ENCODE measurements at places on chromosomes 1 and 21.

DNA sequence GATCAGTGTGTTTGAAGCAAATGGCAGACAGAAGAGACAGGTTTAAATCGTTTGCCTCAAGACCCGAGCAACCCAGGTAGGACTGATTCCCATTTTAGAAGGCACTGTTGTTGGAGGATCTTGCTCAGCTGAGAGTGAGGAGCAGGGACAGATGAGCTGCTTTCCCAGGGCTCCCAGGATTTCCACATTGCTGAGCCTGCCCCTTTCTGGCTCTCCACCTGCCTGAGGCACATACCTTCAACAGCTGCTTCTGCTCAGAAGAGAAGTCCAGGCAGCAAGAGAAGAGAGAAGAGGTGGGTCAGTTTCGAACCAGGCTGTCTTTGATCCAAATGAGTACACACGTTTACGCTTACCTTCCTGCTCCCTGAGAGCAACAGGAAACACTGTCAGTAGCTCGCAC lies 5.7 kb downstream of the TNNT2 start:
- DNase-seq = no peak

- no peak for DNase-seq
Measured at GRCh38 chr1:232726048-232726779, 79.0 kb upstream of the MAP10 start.

DNA sequence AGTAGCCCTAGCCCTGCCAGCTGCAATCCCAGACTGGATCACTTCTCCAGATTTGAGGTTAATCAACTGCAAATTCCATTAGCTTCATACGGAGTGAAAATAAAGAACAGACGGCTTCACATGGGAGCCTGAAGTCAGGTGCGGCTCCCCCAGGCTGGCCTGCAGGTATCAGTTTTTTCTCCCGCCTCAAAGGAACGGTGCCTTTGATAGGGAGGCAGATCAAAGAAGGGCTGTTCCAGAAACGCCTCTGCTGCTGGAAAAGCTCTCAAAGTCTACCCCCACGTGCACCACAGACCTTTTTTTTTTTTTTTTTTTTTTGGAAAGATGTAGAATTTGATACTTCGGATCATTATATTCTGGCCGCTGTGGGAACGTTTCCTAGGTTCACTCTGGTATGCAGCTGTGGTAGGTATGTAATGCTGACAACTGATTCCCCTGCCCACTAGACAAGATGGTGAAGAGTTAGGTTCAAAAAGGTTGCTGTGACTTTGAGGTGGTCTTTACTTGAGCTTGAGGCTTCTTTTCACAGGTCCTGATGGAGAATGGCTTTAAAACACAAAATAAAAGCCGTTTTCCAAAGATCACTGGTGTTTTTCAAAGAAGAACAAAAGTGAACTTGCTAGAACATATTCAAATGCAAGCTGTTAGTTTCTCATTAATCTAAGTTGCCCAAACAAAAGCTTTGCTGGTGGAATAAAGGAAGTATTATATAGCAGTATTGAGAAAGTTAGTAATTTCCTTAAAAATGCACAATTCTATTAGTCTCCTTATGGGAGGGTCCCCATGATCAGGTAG lies 189.0 kb upstream of the NFIA start:
- no peak for DNase-seq

DNA sequence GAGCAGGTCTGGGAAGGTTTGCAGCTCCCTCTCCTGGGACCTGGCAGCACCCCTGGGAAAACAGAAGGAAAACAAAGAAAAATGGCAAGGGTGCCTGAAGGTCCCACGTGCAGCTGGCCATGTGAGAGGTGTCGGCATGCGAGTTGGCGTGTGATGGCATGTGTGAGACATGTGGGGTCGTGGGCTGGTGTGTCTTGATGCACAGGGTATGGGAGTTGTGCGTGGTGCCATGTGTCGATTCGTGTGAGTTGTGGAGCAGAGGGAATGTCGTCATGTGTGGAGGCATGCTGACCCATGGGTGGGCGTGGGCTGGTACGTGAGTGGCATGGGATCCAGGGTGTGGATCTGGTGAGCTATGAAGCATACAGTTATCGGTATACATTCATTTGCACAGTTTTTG lies 1.3 kb downstream of the HPCA start:
- DNase-seq = no peak

- DNase-seq = no peak
Measured at GRCh38 chr1:27132147-27132546, 22.8 kb downstream of the SLC9A1 start.

GRCh38 chr1:98048244-98048643 lies 127.4 kb upstream of the DPYD start:
- peak; percentile 70 for DNase-seq

DNA sequence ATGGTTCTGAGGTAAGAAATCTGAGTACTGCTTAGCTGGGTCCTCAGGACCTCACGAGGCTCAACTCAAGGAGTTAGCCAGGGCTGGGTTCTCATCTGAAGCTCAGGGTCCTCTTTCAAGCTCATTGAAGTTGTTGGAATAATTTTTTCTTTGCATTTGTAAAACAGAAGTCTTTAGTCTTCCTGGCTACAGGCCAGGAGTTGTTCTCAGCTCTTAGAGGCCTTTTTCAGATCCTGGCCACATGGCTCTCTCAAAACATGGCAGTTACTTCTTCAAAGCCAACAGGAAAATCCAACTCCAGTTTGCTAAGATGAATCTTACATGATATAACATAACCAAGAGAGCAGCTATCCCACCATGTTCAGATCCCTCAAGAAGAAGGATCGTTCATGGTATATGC lies 92.3 kb upstream of the CHODL start:
- DNase-seq = no peak

DNA sequence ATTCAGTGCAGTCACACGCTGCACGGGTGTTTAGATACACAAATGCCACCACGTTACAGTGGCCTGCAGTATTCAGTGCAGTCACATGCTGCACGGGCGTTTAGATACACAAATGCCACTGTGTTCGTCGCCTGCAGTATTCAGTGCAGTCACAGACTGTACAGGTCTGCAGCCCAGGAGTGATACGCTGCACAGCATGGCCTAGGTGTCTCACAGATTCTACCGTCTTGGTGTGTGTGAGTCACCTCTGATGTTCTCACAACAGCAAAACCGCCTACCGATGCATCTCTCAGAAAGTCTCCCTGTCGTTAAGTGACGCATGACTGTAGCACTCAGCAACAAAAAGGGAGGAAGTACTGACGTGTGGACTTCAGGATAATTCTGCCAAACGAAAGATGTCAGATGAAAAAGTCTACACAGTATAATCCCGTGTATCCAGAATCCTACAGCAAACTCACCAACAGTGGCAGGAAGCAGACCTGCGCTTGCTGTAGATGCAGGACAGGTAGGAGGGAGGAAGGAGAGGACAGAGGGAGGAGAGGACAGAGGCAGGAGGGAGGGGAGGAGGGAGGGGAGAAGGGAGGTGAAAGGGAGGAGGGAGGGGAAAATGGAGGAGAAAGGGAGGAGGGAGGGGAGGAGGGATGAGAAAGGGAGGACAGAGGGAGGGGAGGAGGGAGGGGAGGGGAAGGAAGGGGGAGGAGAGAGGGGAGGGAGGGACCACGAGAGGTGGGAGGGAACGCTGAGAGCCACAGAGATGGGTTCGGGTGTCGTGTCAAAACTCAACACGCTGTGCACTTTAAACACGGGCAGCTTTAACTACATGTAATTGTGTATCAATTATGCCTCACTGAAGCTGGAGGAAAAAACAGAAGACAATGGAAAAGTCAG lies 36.3 kb upstream of the PCBP3 start:
- DNase-seq = peak; percentile 54

GRCh38 chr1:209769171-209769904 lies 13.5 kb downstream of the TRAF3IP3 start:
- peak; percentile 80 for DNase-seq

- no peak for DNase-seq
Measured at GRCh38 chr1:202113690-202114300, 8.9 kb upstream of the GPR37L1 start.

DNA sequence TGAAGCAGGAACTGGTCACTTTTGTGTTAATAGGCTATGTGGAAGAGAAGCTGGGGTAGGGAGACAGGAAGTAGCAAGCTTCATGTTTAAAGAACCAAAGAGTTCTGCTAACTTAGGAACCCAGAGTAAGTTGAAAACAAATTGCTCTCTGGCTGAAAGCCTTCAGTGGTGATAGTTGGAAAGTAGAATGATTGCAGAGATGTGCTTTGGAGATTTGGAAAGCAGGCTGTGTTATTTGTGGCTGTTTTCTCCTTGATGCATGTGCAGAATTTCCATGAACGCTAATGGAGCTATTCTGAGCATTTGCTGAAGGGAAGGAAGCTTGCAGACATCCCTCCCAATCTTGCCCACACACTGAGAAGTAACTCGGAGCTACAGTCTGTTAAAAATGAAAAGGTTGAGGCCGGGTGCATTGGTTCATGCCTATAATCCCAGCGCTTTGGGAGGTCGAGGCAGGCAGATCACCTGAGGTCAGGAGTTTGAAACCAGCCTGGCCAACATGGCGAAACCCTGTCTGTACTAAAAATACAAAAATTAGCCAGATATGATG lies 45.7 kb downstream of the TCEANC2 start:
- no peak for DNase-seq

GRCh38 chr1:8035289-8035688 lies 9.2 kb upstream of the ERRFI1 start:
- DNase-seq = no peak

- DNase-seq = no peak
Measured at GRCh38 chr1:27267153-27267552, 32.7 kb downstream of the WDTC1 start.

DNA sequence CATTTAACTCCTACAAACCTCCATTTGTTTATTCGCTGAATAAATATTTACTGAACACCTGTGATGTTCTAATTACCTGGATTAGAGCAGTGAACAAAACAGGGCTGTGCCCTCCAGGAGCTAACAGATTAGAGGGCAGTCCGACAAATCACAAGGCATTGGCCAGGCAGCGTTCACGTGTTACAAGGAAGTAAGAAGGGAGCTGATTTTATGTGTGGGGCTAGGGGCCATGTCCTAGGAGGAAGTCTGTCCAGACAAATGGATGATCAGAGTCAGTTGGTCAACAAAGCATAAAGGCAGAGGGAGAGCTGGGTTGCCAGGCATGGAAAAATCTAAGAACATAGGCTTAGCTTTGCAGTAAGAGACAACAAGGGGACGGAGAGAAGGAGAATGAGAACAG lies 57.3 kb upstream of the BACE2 start:
- DNase-seq = no peak

- DNase-seq = no peak
Measured at GRCh38 chr21:26815197-26815596, 30.0 kb downstream of the ADAMTS1 start.

- DNase-seq = no peak
Measured at GRCh38 chr1:110337704-110338308, 1.4 kb upstream of the RBM15 start.

DNA sequence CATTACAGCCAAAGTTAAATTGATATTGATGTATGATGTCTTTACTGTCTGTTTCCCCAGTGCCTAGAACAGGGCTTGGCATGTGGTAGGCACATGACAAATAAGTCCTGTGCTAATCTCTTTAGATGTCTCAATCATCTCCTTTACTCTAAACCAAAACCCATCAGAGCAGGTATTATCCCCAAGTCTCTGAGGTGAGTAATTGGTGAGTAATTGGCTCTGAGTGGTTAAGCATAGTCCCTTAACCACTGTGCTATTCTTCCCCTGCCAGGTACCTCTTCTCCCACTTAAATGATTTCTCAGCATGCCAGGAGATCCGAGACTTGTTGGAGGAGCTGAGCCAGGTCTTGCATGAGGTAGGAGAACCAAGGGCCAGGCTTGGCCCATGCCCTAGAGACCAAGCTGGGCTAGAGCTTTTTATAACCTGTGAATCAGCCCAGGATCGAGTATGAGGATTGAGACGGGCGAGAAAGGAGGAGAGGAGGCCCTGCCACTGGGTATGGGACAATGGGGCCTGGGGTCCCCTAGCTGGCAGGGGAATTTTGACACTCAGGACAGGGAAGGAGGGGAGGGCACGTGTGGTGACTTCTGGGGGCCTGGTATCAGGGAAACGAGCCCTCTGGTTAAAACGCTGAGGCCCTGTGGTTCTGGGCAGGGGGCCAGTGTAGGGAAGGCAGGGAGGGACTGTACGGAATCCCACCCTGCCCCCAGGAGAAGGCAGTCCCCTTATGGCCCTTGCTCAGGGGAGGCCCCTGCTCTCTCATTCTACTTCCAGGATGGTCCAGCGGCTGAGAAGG lies 4.5 kb downstream of the CNKSR1 start:
- DNase-seq = no peak

Measured in CD4-positive, alpha-beta T cell treated with Interleukin-17A for 1 hour (primary cell).